ENCODE measurements at places on chromosomes 1 and 21. TPM values are rescaled to one million over a fixed set of nuclear protein-coding genes. Genes with fewer than 3 reads are reported as not detected.

Gene LINGO4
- total RNA-seq: not detected

Gene TTC22
- not detected for total RNA-seq

Gene ITLN1
- total RNA-seq: not detected

Gene USH2A
- not detected for total RNA-seq

Gene DYNLT4
- 0.93 TPM for total RNA-seq

Gene CALML6
- 0.23 TPM for total RNA-seq

Gene HOOK1
- 0.16 TPM for total RNA-seq

Gene SLC1A7
- total RNA-seq: not detected

Gene CRYZL1
- total RNA-seq: 11.7 TPM

Gene ANKRD65
- total RNA-seq: 0.03 TPM

Gene GNG4
- 15.4 TPM for total RNA-seq

Gene BSND
- total RNA-seq: not detected

Gene GJB3
- 17.4 TPM for total RNA-seq

Gene ALX3
- not detected for total RNA-seq

Gene PINK1
- 33.2 TPM for total RNA-seq

Gene RAB13
- 134 TPM for total RNA-seq

Gene SAMSN1
- not detected for total RNA-seq

Gene CHODL
- not detected for total RNA-seq

Gene TRIM46
- 2.0 TPM for total RNA-seq

Gene ZBTB8B
- total RNA-seq: 0.01 TPM
